Dermis blood vessel endothelial cell (primary cell): ENCODE measurements at places on chromosomes 6 and 20. TPM values are rescaled to one million over a fixed set of nuclear protein-coding genes. Genes with fewer than 3 reads are reported as not detected.

The PXDC1 gene
- total RNA-seq, result 61.5 and 135 TPM in 2 replicates

The TINAG gene
- not detected in 2 replicates for total RNA-seq

The GPX5 gene
- not detected in 2 replicates for total RNA-seq

The MCHR2 gene
- not detected in 2 replicates for total RNA-seq

The LINC00237 gene
- not detected in 2 replicates for total RNA-seq

The CBLN4 gene
- total RNA-seq, result not detected in 2 replicates

The PTCRA gene
- total RNA-seq, result not detected in 2 replicates

The CENPW gene
- 4.8 and 16.6 TPM in 2 replicates for total RNA-seq

The SPDEF gene
- under 0.01 TPM in 1 of 2 replicates, not detected in the other for total RNA-seq

The TBX18 gene
- total RNA-seq, result 0.68 and 1.7 TPM in 2 replicates

The KLHDC3 gene
- total RNA-seq, result 134 and 173 TPM in 2 replicates

The HEY2 gene
- not detected in 2 replicates for total RNA-seq

The TRIM26 gene
- total RNA-seq, result 29.3 and 39.0 TPM in 2 replicates

The AFDN gene
- 166 and 169 TPM in 2 replicates for total RNA-seq

The SNX3 gene
- 212 and 228 TPM in 2 replicates for total RNA-seq

The OR2H1 gene
- total RNA-seq, result not detected in 2 replicates

The CDH4 gene
- 0.17 and 0.47 TPM in 2 replicates for total RNA-seq

The SMIM8 gene
- total RNA-seq, result 3.8 and 4.3 TPM in 2 replicates

The RNF39 gene
- total RNA-seq, result 0.05 TPM in 1 of 2 replicates, not detected in the other

The EPM2A gene
- 5.3 and 6.9 TPM in 2 replicates for total RNA-seq

The CARMIL1 gene
- 7.2 and 10.6 TPM in 2 replicates for total RNA-seq

The HLA-DPB1 gene
- total RNA-seq, result 1.4 and 22.4 TPM in 2 replicates

The DCDC2 gene
- 1.0 and 1.5 TPM in 2 replicates for total RNA-seq

The SOX18 gene
- 82.5 and 123 TPM in 2 replicates for total RNA-seq

The HECA gene
- 37.8 and 44.6 TPM in 2 replicates for total RNA-seq

The ADAM33 gene
- 0.09 and 0.17 TPM in 2 replicates for total RNA-seq

The DPPA5 gene
- not detected in 2 replicates for total RNA-seq

The BRD2 gene
- 60.2 and 86.7 TPM in 2 replicates for total RNA-seq

The SCRT2 gene
- total RNA-seq, result not detected in 2 replicates

The PDYN gene
- not detected in 2 replicates for total RNA-seq

The ADGRG6 gene
- total RNA-seq, result 42.2 and 43.4 TPM in 2 replicates

The INSM1 gene
- total RNA-seq, result not detected in 2 replicates

The C20orf204 gene
- total RNA-seq, result 11.2 and 13.3 TPM in 2 replicates

The HSPA12B gene
- 15.1 and 16.7 TPM in 2 replicates for total RNA-seq

The THBS2 gene
- total RNA-seq, result 0.79 and 2.0 TPM in 2 replicates

The IRF4 gene
- 0.05 TPM in 1 of 2 replicates, not detected in the other for total RNA-seq

The PFDN4 gene
- 77.5 and 124 TPM in 2 replicates for total RNA-seq

The BANF2 gene
- not detected in 2 replicates for total RNA-seq

The TFAP2D gene
- not detected in 2 replicates for total RNA-seq

The C6orf118 gene
- total RNA-seq, result not detected in 2 replicates

The PNLDC1 gene
- total RNA-seq, result 0.51 TPM in 1 of 2 replicates, not detected in the other

The RCAN2 gene
- 0.19 and 0.34 TPM in 2 replicates for total RNA-seq

The ELOVL4 gene
- total RNA-seq, result 0.37 and 0.51 TPM in 2 replicates

The HLA-DQB2 gene
- not detected in 2 replicates for total RNA-seq

The FAM209B gene
- total RNA-seq, result 0.33 TPM in 1 of 2 replicates, not detected in the other

The MAP7 gene
- 0.34 and 1.1 TPM in 2 replicates for total RNA-seq

The ABHD16B gene
- not detected in 2 replicates for total RNA-seq

The SLC25A27 gene
- 1.9 and 6.3 TPM in 2 replicates for total RNA-seq

The POPDC3 gene
- 0.17 TPM in 1 of 2 replicates, not detected in the other for total RNA-seq

The DDRGK1 gene
- 41.0 and 53.1 TPM in 2 replicates for total RNA-seq
